ENCODE measurements at places on chromosomes 7 and 10.

DNA sequence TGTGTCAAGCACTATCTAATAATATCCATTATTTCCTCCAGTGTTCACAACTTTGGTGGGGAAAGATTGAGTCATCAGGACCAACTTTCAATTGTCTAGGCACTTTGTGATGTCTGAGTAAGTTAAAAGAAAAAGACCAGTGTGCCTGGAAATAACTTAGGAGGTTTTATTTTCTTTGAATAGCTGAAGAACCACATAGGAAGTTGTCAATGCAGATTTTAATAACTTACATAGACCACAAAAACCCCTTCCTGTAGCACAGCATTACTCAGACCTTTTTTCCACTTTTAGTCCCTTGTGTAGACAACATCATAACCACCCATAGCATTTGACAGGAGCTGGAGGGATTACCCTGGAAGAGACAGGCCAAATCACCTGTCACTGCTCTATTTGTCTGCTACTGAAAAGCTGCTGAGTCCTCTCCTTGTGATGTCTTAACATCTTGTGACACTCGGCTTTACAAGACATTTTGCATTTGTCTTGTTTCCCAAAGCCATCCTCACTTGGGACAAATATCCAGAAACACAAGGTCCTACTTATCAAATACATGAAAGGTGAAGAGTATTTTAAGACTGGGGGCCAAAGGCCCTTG, 241.5 kb upstream of the PTER start:
- DNase-seq = no peak

GRCh38 chr10:132845041-132845551, 59.1 kb upstream of the NKX6-2 start:
- DNase-seq = no peak

- DNase-seq = no peak
Observed at GRCh38 chr10:36533861-36534260, 591.5 kb upstream of the ANKRD30A start.

DNA sequence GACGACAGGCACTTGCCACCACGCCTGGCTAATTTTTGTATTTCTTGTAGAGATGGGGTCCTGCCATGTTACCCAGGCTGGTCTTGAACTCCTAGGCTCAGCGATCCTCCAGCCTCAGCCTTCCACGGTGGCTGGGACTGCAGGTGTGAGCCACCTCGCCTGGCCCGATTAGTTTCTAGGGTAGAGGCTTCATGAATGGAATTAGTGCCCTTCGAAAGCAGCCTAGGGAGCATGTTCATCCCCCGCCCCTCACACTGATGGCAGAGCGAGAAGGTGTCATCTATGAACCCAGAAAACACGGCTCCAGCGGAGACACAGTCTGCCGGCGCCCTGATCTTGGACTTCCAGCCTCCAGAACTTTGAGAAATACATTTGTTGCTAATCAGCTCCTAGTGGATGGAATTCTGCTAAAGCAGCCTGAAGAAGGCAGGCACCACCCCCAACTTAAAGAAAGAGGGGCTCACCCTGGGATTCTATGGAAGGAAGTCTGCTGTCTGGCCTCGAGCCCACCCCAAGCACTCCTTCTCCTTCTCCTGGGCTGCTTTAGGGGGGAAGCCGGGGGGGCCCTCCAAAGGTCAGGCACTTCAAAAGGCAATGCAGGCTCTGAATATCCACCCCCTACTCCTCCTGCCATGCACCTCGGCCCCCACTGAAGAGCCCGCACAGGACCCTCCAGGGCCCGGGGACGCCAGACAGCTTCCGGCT, 10.1 kb downstream of the PDGFA start:
- no peak for DNase-seq

DNA sequence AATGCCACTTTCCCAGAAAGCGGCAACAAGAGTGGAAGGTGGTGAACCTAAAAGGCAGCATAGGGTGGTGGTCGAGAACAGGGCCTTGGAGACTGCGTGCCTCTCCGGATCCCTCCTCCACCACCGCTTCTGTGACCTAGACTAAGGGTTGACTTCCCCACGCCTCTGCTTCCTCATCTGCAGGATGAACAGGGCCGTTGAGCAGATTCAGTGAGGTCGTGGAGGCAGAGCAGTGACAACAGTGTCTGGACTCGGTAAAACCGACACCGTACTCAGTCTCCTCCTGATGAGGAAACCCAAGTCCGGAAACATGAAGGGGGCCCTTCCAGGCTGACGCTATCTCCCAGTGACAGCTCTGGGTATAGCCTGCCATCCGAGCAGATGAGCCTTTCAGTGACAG, 162.6 kb downstream of the CELF2 start:
- no peak for DNase-seq

DNA sequence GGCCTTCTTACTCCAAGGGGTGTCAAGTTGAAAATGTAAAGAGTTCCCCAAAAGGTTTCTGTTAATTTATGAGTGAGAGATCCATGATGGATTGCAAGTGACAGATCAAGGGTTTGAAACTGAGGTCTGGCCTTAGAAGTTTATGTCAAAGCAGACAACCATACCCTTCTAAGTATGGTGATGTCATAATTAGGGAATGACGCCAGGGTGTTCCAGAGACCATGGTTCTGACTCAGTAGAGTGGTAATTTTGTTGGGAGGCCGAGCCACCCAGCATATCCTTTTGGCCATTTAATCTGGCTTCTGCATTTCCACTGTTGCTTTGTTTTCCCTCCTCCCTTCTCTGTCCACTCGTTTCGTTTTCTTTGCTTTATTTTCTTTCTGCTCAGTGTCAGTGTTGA, 2.7 kb downstream of the TRUB1 start:
- no peak for DNase-seq

GRCh38 chr7:30731581-30731980, 20.4 kb upstream of the INMT start:
- no peak for DNase-seq

Measured in HuH-7.5 (cell line).